ELF-1 (cell line): ENCODE measurements at places on chromosomes 4 and X.
A peak's percentile ranks its signal among the peaks of the same experiment; 100 is the strongest.

DNA sequence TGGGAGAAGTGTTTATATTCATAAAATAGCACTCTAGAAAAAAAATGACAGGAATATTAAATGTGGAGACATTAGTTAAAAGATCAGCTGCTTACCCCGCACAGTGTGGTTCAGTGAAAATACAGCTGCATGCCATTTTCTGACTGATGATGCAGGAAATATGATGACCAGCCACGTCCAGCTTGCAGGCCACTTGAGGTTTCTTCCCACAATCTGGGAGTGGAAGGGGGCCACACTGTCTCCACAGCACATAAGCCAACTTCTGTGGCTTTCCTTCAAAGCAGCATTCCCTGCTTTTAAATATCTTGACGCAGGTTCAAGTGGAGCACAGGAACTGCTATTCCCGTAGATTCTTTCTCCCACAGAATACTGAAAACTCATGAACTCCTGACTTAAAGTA lies 173.4 kb upstream of the GALNT7 start:
- no peak for DNase-seq

DNA sequence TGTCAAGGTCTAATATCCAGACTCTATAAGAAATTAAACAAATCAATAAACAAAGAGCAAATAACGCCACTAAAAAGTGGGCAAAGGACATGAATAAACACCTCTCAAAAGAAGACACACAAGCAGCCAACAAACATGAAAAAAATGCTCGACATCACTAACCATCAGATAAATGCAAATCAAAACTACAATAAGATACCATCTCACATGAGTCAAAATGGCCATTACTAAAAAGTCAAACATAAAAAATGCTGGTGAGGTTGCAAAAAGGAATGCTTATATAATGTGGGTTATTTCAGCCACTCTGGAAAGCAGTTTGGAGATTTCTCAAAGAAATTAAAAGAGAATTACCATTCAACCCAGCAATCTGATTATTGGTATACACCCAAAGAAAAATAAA lies 481.1 kb downstream of the STPG2 start:
- DNase-seq, result no peak

- no peak for DNase-seq
Measured at GRCh38 chr4:78962597-78963115, 23.4 kb upstream of the PAQR3 start.

DNA sequence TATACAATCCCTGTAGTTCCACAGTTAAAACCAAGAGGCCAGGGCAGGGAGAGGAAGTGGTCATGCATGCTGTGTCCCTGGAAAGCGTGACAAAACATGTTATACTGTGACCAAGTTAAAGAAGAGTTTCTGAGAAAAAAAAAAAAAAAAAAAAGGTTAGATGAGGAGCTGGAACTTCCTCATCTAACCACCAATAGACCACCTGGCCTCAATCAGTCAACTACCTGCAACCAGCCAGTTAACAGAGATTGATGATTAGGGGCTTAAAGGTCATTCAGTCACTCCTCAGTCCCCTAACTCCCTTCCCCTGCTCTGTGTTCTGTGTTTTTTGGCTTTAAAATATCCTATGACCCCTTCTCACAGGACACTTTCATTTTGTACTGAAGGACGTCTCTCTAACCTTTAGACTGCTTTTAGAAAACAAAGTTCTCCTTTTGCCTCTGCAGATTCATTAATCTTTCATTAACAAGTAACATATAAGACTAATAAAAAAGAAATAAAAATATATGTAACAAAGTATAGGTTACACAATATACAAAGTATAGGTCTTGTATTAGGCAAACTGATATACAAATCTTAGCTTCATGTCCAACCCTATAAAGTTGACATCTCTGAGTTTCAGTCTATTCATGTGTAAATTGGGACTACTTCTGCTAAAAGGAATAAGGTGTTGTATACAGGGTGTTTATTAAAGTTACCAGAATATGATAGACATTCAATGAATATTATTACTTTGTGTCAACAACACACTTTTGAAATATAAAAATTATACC lies 179.1 kb upstream of the NDST4 start:
- no peak for DNase-seq

DNA sequence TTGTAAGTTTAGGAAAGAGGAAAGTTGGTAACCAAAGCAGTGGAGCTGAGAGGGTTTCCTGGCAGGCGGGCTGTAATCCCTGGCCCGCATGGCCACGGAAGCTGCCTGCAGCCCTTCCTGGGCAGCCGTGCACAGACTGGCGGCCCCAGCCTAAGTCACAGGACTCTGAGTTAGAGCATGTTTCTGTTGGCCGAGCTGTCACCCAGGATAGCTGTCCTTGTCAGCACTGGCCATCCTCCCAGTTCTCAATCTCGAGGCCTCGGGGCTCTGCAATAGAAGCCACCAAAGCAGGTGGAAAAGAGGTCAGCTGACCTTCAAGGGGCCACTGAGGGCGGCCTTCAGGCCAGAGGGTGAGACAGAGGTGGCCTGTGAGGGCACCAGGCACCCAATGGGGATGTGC lies 20.5 kb downstream of the PNMA6E start:
- no peak for DNase-seq

GRCh38 chrX:20028588-20028987 lies 37.7 kb upstream of the BCLAF3 start:
- no peak for DNase-seq

DNA sequence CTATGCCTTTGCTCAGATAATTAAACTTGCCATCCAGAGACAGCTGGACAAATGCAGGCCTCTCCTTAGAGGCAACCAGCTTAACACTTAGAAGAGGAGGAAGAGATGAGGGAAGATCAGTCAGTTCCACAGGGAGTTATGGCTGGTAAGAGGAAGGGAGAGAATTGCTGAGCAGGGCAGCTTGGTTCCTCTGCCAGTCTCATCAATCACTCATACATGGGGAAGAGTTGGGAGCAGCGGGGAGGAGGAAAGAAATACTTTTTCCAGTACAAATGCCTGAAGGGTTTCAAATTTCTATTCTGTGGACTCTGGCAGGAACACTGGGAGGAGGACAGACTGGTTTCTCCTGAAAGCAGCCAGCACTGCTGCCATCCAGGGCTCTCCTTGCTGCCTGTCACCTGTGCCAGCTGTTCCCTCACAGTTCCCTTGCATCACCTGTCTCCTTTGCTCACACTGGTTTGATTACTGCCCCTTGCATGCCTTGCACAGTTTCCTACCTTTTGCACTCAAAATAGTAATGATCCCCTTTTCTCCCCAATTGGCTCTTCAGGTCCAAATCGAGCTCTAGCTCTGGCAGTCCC lies 59.5 kb downstream of the PGRMC2 start:
- DNase-seq, result peak; percentile 36

GRCh38 chr4:7844594-7844991 lies 95.1 kb downstream of the AFAP1 start:
- no peak for DNase-seq
